Left kidney (tissue), 8 donors: ENCODE measurements at places on chromosomes 2 and 18.

- no peak for DNase-seq
These were observed 258.5 kb downstream of the ASXL3 start for GRCh38 chr18:33836564-33836963.

DNA sequence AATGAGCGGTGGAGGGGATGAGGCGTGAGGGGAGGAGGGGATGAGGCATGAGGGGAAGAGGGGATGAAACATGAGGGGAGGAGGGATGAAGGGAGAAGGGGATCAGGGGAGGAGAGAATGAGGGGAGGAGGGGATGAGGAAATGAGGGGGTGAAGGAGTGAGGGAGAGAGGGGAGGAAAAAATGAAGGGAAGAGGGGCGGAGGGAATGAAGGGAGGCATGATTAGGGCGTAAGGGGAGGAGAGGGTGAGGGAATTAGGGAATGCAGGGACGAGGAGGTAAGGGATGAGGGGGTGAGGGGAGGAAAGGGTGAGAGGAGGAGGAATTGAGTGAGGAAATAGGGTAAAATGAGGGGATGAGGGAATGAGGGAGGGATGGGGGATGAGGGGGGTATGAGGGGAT, 40.5 kb downstream of the AQP12A start:
- DNase-seq, result no peak

DNA sequence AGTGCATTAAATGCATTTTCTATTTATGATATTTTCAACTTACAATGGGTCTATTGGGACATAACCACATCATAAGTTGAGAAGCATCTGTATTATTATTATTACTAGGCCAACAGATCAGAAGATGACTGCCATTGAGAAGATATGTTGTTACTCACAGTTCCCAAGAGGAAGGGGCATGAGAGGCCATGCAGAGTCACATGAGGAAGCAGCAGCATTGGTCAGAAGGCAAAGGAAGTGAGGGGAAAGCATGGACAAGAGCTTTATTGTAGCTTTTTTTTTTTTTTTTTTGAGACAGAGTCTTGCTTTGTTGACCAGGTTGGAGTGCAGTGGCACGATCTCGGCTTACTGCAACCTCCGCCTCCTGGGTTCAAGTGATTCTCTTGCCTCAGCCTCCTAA, 66.2 kb upstream of the LCLAT1 start:
- DNase-seq, result no peak

GRCh38 chr18:69597561-69597960, 196.9 kb downstream of the DOK6 start:
- DNase-seq, result no peak
